NCI-H1092 (cell line): ENCODE measurements at places on chromosomes 7 and 10.

- DNase-seq: no peak
These were observed 51.5 kb downstream of the WDR37 start for GRCh38 chr10:1107679-1108078.

DNA sequence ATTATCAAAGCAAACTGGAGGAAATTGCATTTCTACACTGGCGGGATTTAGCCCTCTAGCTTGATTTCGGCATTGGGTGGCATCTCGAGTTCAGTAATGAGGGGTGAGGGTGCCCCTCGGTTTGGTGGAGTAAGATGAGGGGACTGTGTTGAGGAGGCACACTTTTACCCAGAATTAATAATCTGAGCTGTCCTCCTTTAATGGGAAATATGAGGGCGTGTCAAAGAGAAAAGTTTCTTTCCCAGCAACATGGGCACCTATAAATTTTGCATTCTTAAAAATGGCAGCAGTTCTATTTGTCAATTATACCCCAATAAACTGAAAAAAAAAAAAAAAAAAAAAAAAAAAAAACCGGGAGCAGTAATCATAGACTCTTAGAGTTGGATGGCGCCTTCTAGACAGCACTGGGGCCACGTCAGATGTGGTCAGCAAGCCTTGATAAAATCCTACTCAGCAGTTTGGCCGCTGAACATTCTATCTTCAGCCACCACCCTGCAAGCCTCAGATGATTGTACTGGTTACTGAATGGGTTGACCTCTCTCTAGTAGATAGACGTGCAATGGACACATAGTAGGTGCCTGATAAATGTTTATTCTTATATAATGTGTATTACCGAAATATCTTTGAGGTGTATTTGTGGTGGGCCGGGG lies 931 bp downstream of the PAPSS2 start:
- DNase-seq: no peak

- no peak for DNase-seq
These were observed 32.5 kb downstream of the C10orf71 start for GRCh38 chr10:49331431-49331830.

- DNase-seq: no peak
These were observed 179.0 kb downstream of the PTEN start for GRCh38 chr10:88042160-88043100.

- DNase-seq: no peak
These were observed 5.1 kb downstream of the ZMIZ1 start for GRCh38 chr10:79073784-79074432.

GRCh38 chr7:74355091-74355490 lies 65.9 kb downstream of the CLIP2 start:
- DNase-seq: no peak

GRCh38 chr7:135348493-135348892 lies 114.9 kb downstream of the STRA8 start:
- no peak for DNase-seq

DNA sequence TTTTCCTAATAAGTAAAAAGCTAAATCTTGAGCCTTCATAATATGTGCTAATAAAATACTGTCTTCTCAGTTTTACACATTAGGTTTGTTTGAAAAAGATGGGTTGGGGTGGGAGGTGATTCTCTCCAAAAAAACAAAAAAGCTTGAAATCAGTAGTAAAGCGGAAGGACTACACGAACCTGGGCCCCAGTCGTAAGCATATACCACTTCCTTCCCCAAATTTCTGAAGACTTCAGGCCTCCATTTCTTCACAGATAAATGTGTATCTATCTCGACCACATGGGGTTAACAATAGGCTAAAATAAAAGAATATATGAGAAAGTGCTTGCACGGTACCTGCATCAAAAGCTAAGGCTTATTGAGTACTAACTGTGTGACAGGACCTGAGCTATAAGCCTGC lies 51.6 kb upstream of the PAX2 start:
- DNase-seq: no peak

- DNase-seq: no peak
These were observed 18.9 kb upstream of the RAMP3 start for GRCh38 chr7:45138433-45139267.

DNA sequence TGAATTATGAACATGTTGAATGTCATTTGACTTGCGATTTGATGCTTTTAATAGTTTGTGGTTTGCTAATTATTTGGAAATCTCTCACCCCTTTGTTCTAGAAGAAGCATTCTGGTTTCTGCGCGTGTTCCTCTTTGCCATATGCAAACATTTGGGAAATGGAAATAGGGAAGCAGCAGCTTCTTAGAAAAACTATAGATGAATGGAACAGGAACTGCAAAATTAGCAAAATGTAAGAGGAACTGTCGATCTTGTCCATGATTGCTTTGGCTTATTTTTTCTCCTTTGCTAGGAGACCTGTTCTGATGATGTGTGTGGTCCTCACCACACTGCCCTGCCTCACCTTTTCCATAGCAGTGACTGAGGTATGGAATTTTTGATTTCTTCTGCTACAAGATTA lies 19.0 kb downstream of the TMEM236 start:
- no peak for DNase-seq

GRCh38 chr10:121338206-121338980 lies 259.9 kb downstream of the FGFR2 start:
- DNase-seq: no peak

- no peak for DNase-seq
These were observed 1163.5 kb upstream of the LRRTM3 start for GRCh38 chr10:65762311-65762710.

DNA sequence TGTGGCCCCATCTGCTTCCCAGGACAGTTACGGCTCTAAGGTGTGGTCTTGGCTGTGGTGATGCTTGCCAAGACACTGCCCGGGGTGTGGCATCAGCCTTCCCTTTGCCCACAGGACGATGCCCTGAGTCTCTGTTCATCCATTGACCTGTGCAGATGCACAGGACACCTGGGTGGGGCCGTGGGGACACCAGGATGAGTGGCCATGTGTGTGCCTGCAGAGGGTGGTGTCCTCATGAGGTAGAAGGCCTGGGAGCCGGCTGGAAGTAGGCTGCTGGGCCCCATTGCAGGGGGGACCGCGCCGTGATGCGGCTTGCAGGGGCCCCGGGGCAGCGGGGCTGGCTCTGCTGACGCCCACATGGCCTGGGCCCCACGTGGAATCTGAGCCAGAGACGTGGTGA lies 22.4 kb upstream of the PWWP2B start:
- DNase-seq: no peak
